ENCODE measurements at places on chromosomes 16 and 17.

DNA sequence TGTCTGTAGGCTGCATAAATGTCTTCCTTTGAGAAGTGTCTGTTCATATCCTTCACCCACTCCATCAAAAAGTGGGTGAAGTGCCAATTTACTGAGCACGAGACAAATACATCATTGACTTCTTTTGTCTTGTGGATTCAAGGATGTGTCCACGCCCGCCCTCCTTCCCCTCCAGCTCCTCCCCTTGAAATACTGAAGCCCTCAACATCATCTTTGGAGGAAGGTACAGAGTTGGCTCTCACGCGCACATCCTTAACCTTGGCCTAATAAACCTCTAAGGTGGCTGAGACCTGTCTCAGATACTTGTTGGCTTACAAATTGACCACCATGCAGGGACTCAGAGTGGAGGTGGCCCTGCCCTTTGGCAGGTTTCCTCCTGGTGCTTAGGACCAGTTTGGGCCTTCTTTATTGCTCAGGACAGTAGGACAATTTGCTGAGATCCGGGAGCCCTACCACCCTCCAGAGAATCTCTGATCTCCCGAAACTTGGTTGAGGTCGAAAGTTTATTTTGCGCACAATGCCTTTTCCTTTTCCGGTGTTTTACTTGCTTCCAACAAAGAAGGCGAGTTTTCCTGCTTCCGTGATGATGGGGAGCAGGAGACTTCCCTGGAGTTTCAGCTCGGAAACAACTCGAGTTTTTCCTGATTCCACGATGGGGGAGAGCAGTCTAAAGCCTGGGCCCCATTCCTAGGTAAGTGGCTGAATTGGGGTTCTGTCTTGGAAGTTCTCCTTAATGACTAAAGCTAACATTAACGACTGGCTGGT is 14.1 kb upstream of the CDK10 start:
- no peak for DNase-seq

DNA sequence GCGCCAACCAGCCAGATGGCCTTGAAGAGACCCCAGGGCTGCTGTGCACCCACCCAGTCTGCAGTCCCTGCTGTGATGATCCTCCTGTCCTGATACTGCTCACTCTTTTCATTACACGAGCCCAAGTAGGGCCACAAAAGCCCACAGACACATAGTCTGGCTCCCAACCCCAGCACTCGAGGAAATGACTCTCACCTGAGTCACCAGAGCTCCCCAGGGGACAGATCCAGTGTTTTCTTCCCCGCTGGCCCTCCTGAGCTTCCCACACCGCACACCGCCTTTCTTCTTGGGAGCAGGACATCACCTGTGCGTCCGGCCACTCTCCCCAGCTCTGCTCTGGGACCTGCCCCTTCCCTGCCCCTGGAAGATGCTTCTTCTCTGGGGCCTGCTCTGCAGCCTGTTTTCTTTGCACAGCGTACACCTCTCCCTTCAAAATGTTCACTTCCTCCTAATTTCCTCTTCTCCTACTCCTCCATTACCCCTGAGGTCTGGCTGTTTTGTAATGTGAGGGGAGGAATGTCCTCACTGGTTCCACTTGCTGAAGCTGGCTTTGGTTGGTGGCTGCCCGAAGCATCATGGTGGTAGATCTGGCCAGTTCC is 2.0 kb upstream of the SCN4A start:
- DNase-seq: no peak

DNA sequence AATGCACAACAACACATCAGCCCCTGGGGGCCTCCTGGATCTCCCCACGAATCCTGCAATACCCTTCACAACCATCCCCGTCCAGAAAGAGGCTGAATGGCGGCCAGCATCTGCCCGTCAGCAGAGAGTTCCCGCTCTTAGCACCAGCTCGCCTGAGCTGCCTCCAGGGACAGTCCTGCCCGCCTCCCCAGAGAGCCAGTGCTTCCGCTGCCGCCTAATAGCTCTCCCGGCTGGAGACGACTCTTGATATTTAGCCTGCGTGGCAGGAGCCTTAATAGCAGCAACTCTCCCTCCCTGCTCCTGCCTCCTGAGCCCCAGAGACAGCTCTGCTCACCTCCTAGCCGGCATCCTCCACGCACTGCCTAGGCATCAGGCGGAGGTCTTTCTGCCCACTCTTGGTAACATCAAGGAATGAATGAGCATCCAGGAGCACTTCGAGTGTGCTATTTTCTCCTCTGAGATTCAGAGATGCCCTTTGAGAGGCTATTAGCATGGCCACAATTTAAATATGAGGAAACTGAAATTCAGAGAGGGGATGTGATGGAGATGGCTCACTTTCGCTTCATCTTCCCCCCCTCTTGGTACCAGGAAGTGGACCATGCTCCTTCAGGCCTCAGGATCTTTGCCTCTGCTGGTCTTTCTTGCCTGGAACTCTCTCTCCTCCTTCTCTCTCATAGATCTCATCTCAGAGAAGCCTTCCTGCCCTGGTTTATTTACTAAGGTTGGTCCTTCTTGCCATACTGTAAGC is 67.9 kb downstream of the RAI1 start:
- no peak for DNase-seq

DNA sequence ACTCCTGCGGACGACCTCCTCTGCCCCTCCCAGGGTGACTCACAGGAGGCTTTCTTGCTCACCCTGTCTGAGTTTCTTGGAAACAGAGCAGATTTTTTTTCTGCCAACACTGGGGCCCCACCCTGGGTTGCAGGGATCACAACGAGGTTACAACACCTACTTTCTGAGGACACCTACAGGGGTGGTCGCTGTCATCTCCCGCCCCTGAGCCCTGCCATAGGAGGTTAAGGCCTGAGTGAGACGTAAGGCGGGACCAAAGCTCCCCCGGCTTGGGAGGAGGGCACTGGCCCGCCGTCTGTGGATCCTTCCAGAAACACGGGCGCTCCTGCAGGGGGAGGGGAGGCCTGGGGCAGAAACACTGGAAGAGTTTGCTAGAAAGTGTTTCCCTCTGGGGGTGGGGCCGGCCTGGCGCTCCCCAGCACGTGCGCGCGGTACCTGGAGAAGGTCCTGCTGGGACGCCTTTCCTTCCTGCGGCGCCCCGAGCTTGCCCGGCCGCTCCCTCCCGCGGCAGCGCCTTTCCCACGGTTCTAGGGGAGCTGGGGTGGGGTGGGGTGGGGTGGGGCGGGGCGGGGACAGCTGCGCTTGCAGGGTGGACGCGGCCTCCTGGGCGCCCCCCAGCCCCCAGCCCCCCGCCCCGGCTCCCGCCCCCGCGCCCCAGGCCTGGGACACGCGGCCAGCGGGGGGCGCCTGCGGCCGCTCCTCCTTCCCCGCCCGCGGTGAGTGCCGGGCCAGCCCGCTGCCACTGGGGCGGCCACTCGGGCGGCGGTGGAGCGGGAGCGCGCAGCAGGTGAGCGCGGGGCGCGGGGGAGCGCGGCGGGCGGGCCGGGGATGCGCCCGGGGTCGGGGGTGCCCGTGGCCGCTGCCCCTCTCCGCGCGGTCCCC is 20.7 kb upstream of the ADCY7 start:
- no peak for DNase-seq

- DNase-seq: no peak
Measured at GRCh38 chr16:67305216-67306071, 21.1 kb downstream of the KCTD19 start.

GRCh38 chr16:47230296-47230695 is 86.6 kb upstream of the NETO2 start:
- DNase-seq: no peak

DNA sequence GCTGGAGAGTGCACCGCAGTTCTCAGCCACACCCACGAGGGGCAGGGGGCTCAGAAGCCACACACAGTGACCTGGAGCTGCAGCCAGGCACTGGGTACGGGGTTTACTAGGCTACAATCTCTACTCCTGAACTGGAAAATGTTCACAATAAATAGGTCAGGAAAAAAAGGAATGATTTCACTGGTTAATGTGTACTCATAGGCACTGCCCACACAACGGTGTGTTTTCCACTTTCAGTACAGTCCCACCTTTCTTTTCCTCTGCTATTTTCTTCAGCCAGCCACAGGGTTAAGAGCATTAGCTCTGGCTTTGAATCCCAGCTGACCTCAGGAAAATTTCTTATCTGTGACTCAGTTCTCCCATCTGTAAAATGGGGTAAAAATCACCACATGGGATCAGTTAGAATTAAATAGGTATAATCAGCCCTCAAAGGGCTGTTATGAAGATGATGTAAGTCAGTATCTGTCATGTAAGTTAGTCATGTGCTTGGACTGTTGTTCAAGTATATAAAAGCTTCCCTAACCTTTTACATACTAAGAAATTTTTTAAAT is 35.7 kb downstream of the ZCCHC14 start:
- DNase-seq: no peak

GRCh38 chr16:88593489-88593888 is 23.3 kb downstream of the ZC3H18 start:
- no peak for DNase-seq

GRCh38 chr16:2953706-2954627 is 10.1 kb upstream of the KREMEN2 start:
- DNase-seq: no peak

- no peak for DNase-seq
Measured at GRCh38 chr17:8868529-8868951, 1.1 kb upstream of the PIK3R6 start.

- DNase-seq: no peak
Measured at GRCh38 chr17:6413065-6413464, 21.9 kb downstream of the AIPL1 start.

DNA sequence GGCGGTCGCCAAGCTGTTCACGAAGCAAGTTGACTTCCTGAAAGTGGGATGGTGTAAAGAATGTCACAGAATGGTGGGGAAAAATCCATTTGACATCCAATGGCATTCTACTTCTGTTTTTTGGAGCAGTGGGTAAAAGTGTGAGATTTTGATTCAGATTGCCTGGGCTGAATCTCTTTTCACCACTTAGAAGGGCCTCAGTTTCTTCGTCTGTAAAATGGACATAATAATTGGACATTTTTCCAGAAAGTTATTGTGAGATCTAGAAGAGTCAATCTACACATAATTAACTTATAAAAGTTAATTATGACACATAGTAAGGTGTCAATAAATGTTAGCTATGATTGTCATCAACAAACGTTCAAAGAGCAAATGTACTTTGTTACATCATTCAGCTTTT is 3.0 kb downstream of the KRT40 start:
- no peak for DNase-seq
